Right atrium auricular region (tissue), 2 donors: ENCODE measurements at places on chromosomes 6 and 20. TPM values are rescaled to one million over a fixed set of nuclear protein-coding genes. Genes with fewer than 3 reads are reported as not detected.
A peak's percentile ranks its signal among the peaks of the same experiment; 100 is the strongest.

Gene ISM1
- 0.59 TPM for total RNA-seq

GRCh38 chr6:100657678-100658330 lies 193.1 kb upstream of the SIM1 start:
- no peak overlapping the region for H3K4me3 ChIP-seq
- no peak overlapping the region for H3K27ac ChIP-seq
- H3K4me1 ChIP-seq: no peaks in the 10 kb centered on the region

Gene GTSF1L
- not detected for total RNA-seq

DNA sequence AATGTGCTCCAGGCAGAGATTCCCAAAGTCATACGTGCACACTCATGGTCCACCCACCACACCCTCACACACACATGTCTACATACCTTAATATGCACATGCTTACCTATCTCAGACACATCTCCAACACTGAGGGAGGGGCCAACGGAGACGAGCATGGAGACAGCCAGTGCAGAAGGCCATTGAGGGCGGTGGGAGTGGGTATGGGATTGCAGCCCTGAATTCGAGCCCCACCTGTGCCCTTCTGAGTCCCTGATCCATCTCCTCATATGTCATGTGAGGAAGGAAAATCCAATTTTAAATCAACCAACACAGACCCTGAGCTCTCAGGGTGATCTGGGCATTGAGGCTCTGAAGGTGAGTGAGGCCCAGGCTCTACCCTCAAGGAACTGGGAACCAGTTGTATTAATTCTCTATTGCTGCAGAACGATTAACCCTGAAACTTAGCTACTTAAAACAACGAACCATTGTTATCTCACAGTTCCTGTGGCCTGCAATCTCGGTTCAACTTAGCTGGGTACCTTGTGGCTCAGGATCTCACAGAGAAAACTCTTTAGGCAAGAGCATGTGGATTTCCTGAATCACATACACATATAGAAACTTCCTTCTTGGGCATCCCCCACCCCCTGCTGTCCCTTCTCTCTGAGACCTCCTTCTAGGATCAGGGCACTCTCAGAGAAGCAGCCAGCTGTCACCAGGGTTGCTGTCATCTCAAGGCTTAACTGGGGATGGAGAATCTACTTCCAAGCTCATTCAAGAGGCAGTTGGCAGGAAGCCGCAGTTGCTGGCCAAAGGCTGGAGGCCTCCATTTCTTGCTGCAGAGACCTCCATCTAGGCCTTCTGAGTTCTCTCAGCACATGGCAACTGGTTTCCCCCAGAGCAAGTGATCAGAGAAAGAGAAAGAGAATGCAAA lies 28.3 kb downstream of the GLP1R start:
- no peaks in the 10 kb centered on the region for H3K36me3 ChIP-seq
- H3K27me3 ChIP-seq: no peaks in the 10 kb centered on the region
- no peak overlapping the region for H3K4me3 ChIP-seq
- DNase-seq: peak; percentile 43

Gene LHFPL5
- total RNA-seq: not detected

- no peak for DNase-seq
- H3K27ac ChIP-seq: no peak overlapping the region
Observed at GRCh38 chr6:47592131-47592840, 106.1 kb upstream of the ADGRF4 start.

- no peak overlapping the region for H3K27ac ChIP-seq
- DNase-seq: no peak
- no peak overlapping the region for H3K4me3 ChIP-seq
Observed at GRCh38 chr20:25282796-25283195, 34.9 kb downstream of the PYGB start.

GRCh38 chr20:48295445-48295903 lies 510.2 kb upstream of the SULF2 start:
- peak overlapping the region; percentile 59 for H3K27ac ChIP-seq
- DNase-seq: no peak
- no peaks in the 10 kb centered on the region for H3K27me3 ChIP-seq
- H3K4me3 ChIP-seq: no peak overlapping the region
- peaks cover 23% of the 10 kb centered on the region for H3K4me1 ChIP-seq

- no peak overlapping the region for H3K4me3 ChIP-seq
- no peak for DNase-seq
- H3K27ac ChIP-seq: no peak overlapping the region
- H3K27me3 ChIP-seq: no peaks in the 10 kb centered on the region
- H3K4me1 ChIP-seq: no peaks in the 10 kb centered on the region
- H3K36me3 ChIP-seq: no peaks in the 10 kb centered on the region
Observed at GRCh38 chr20:48275286-48276020, 490.2 kb upstream of the SULF2 start.

DNA sequence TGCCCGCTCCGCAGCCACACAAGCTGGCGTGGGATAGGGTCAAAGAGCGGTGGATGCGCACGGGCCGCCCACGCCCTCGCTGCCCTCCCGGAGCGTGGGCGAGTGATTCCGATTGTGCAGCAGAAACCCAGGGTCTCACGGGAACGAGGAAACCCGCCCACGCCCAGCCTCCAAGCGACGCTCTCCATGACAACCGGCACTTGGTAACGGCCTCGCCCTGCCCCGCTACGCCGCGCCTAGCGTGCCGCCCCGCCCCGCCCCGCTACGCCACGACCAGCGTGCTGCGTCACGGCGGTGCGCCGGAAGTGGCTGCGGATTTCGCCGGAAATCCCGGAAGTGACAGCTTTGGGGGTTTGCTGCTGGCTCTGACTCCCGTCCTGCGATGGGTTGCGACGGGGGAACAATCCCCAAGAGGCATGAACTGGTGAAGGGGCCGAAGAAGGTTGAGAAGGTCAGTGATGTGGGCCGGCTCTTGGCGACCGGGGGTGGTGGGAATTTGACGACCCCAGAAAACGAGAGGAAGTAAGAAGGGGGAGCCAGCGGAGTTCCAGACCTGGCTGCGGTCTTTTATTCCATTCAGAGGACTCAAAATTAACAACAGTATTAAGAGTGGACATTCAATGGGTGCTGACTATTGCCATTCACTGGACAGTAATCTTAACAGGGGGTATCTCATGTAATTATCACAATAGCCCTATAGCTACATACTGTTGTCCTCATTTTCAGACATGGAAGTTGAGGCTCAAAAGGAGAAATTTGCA lies at the start of gene RTF2:
RTF2 (plus strand) TSS at position 312 of the 761 bp plus-strand sequence; CDS start at position 383, 71 bp downstream.
- peak within 1 kb of the TSS; percentile 79 for H3K27ac ChIP-seq
- H3K27me3 ChIP-seq: no peaks in the 10 kb centered on the region
- H3K4me3 ChIP-seq: peak within 1 kb of the TSS; percentile 87
- peaks cover 8% of the 10 kb centered on the region for H3K36me3 ChIP-seq
- DNase-seq: peak; percentile 95

- no peak overlapping the region for H3K27ac ChIP-seq
- H3K36me3 ChIP-seq: no peaks in the 10 kb centered on the region
- H3K4me3 ChIP-seq: no peak overlapping the region
- no peak for DNase-seq
- no peaks in the 10 kb centered on the region for H3K27me3 ChIP-seq
Observed at GRCh38 chr20:7637184-7637583, 303.1 kb downstream of the HAO1 start.

GRCh38 chr20:7881551-7881950 lies 58.7 kb downstream of the HAO1 start:
- no peak for DNase-seq
- no peaks in the 10 kb centered on the region for H3K27me3 ChIP-seq
- no peak overlapping the region for H3K27ac ChIP-seq
- no peaks in the 10 kb centered on the region for H3K4me1 ChIP-seq
- no peaks in the 10 kb centered on the region for H3K36me3 ChIP-seq

Gene IMPG1
- not detected for total RNA-seq

DNA sequence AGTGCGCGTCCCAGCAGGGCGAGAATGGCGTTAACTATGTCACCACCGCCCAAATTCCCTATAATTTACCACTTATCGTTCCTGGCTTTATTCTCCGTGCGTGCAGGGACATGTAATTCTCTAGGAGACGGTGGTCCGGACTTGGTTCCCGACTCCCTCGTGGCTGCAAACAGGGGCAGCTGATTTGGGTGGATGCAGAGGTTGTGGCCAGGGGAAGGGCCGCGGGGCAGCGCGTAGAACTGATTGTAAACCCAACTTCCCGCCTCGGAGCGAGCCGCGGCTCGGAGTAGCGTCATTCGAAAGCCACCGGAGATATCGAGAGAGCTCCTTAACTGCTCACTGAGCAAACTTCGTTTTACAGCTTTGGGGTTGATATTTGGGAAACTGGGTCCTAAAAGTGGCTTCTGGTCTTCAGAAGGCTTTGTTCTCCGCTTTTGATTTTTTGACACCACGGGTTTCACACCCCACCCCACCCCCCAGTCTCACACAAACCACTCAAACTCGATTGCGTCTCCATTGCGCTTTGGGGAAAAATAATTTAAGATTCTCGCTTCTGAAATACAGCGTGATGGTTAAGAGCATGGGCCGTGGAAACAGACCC lies 17.5 kb upstream of the ZSCAN9 start:
- peaks cover 20% of the 10 kb centered on the region for H3K4me1 ChIP-seq
- no peak overlapping the region for H3K27ac ChIP-seq
- H3K36me3 ChIP-seq: no peaks in the 10 kb centered on the region
- no peak for DNase-seq
- H3K27me3 ChIP-seq: peaks cover 54% of the 10 kb centered on the region

DNA sequence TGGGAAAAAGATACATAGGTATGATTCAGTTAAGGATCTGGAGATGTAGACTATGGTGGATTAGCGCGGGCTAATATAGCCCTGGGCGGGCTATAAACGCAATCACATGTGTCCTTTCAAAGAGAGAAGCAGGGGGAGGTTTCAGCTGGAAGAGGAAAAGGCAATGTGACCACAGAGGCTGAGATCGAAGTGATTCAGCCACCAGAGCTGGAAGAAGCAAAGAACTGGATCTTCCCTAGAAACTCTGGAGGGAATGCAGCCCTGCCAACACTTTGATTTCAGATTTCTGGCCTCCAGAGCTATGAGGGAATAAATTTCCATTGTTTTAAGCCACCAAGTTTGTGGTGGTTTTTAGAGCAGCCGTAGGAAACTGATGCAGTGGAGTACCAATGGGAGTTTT lies 81.5 kb upstream of the NHSL1 start:
- DNase-seq: no peak
- no peak overlapping the region for H3K27ac ChIP-seq
- no peaks in the 10 kb centered on the region for H3K27me3 ChIP-seq
- H3K4me3 ChIP-seq: no peak overlapping the region
- no peaks in the 10 kb centered on the region for H3K4me1 ChIP-seq

GRCh38 chr20:35215066-35215956 lies 11.2 kb upstream of the MMP24 start:
- no peak for DNase-seq
- no peaks in the 10 kb centered on the region for H3K4me1 ChIP-seq
- H3K36me3 ChIP-seq: no peaks in the 10 kb centered on the region
- no peak overlapping the region for H3K27ac ChIP-seq

Gene HIVEP1
- 18.8 TPM for total RNA-seq

DNA sequence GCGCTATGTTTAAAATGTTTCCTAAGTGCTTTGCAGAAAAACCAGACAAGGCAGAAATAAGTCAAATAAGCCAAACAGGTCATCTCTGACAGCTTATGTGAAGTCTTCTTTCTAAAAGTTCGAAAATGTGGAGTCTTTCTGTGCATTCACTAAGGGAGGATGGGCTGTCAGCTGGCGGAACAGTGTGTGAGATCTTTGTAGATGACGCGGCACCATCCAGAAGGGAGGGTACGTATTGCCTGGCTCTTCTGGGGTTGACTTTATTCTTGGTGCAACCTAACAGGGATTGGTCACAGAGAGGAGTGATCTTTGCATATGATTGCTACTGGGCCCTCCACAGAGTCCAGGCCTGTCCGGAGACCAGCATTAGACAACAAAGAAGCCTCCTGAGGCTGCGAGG lies 114.5 kb upstream of the EDN1 start:
- no peaks in the 10 kb centered on the region for H3K4me1 ChIP-seq
- no peak for DNase-seq
- no peaks in the 10 kb centered on the region for H3K27me3 ChIP-seq
- H3K27ac ChIP-seq: no peak overlapping the region
- no peak overlapping the region for H3K4me3 ChIP-seq

GRCh38 chr6:162099685-162100084 lies 627.9 kb downstream of the PRKN start:
- H3K4me1 ChIP-seq: no peaks in the 10 kb centered on the region
- H3K27ac ChIP-seq: no peak overlapping the region
- no peaks in the 10 kb centered on the region for H3K27me3 ChIP-seq
- H3K4me3 ChIP-seq: no peak overlapping the region

DNA sequence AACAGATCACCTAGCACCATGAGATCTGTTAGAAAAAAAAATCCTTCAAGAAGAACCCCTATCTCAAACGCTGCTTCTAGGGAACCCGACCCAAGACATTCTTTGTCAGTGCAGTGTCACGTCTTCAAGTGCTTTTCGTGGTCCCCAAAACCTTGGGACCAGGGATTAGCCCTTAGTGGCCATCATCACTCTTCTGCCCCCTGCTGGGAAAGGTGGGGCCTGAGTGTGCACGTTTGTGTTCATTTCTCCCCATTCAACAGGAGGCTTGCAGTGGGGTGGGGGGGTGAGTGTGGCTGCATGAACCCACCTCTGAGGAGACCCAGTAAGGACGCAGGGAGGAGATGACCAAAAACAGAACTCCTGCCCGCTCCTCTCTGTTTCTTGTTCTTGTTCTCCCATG lies 218.2 kb upstream of the RNF24 start:
- H3K27ac ChIP-seq: no peak overlapping the region
- H3K27me3 ChIP-seq: no peaks in the 10 kb centered on the region
- H3K4me3 ChIP-seq: no peak overlapping the region
- no peaks in the 10 kb centered on the region for H3K36me3 ChIP-seq

GRCh38 chr20:63553933-63554290 lies at the start of gene FNDC11:
Gene FNDC11, plus strand, starts transcription at chr20:63554159. Its CDS starts 1,505 bp downstream, at chr20:63555664.
- H3K27ac ChIP-seq: no peak within 1 kb of the TSS
- no peak for DNase-seq
- H3K4me3 ChIP-seq: peak within 1 kb of the TSS; percentile 58
- no peaks in the 10 kb centered on the region for H3K27me3 ChIP-seq

- peaks cover 13% of the 10 kb centered on the region for H3K36me3 ChIP-seq
- H3K4me1 ChIP-seq: peaks cover 13% of the 10 kb centered on the region
- H3K4me3 ChIP-seq: no peak overlapping the region
- no peaks in the 10 kb centered on the region for H3K27me3 ChIP-seq
- no peak overlapping the region for H3K27ac ChIP-seq
Observed at GRCh38 chr20:9359561-9360308, 154.7 kb upstream of the LAMP5 start.

- no peak for DNase-seq
- H3K27ac ChIP-seq: no peak overlapping the region
- no peaks in the 10 kb centered on the region for H3K27me3 ChIP-seq
- no peaks in the 10 kb centered on the region for H3K4me1 ChIP-seq
- no peak overlapping the region for H3K4me3 ChIP-seq
Observed at GRCh38 chr6:13365320-13365719, 37.0 kb upstream of the TBC1D7 start.

GRCh38 chr20:44541992-44542391 lies 20.1 kb upstream of the SERINC3 start:
- H3K4me3 ChIP-seq: no peak overlapping the region
- no peaks in the 10 kb centered on the region for H3K27me3 ChIP-seq
- H3K27ac ChIP-seq: no peak overlapping the region
- DNase-seq: no peak

- H3K4me1 ChIP-seq: no peaks in the 10 kb centered on the region
- no peak overlapping the region for H3K4me3 ChIP-seq
- H3K36me3 ChIP-seq: no peaks in the 10 kb centered on the region
- H3K27ac ChIP-seq: no peak overlapping the region
- DNase-seq: no peak
Observed at GRCh38 chr6:144820270-144820669, 535.1 kb downstream of the UTRN start.

Gene ARG1
- total RNA-seq: 1.1 TPM
